ENCODE measurements at places on chromosomes 16 and 17.

DNA sequence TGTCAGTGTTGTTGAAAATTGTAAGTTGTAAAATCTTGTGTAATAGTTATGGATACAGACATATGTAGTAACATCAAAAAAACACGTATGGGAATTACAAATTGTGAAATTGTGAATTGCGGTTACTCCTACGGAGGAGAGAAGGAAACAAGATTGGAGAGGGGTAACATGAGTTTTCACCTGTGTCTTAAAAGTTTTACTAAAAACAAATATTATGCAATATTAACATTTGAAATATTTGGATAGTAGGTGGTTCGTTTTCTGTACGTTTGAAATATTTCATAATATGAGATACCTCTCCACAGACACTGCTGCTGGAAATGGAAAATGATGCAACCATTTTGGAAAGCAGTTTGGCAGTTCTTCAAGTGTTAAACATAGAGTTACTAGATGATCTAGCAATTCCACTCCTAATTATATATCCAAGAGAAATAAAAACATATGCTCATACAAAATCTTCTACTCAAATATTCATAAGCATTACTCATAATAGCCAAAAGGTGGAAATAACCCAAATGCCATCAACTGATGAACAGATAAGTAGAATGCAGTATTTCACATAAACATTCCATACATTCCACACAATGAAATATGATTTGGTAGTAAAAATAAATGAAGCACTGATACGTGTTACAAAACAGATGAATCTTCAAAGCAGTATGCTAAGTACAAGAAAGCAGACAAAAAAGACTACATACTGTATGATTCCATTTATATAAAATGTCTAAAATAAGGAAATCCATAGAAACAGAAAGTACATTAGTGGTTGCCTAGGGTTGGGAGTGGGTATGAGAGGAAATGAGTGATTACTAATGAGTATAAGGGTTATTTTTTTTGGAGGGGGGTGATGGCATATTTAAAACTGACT lies 40.7 kb upstream of the ABCA10 start:
- no peak for DNase-seq

DNA sequence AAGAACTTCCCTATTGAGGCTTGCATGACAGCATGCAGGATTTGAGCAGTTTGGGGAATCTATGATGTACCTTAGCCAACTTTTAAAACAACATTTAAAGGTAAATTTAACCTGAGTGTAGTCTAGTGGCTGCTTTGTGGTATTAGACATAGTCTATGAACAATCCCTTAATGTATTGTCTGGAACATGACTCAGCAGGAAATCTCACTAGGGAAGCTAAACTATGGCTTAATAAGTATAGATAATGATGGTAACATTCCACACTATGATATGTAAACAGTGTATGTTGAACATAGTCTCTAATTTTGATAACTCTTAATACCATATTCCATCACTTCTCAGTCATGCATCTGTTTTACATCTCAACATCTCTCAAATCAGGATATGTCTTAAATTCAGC lies 52.1 kb upstream of the SLC12A3 start:
- DNase-seq = no peak

DNA sequence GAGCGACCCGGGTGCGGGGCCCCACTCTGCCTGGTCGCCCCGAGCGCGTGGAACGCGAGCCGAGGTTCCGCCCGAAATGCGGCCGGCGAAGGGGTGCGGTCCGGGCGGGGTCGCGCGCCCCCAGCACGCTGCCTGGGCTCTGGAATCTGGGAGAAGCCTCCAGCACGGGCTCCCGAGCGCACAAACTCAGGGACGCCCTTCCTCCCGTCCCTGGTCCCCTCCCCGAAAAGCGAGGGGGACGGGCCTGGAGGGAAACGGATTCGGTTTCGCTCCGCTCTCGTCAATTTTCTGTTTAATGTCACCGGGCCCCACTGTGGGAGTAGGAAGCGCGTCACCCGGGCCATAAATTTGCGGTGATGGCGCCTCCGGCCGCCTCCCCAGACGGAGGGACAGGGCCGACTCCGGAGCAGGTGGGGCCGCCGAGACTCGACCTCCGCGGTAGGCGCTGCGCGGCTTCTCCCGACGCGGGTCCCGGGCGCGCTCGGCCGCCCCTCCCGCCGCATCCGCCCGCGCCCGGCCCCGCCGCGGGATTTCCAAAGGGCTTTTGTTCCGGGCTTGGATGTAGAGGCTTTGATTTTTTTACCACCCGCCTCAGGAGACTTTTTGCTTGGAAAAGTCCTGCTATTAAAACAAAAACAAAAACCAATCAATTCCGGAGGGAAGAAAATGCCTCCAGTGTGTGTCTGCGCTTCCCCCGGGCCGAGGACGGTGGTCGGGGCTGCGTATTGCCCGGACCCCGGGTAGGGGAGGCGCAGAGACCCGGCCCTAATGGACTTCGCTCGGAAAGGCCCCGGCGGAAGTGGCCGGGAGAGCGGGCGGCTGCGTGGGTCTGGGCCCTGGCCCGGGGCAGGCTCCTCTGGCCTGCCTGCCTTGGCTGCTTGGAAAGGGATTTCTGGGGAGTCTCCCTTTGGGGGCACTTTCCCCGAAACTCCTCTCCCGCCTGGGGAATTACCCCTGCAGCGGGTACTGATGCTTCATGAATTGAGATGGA lies 7.9 kb upstream of the BAHCC1 start:
- DNase-seq = no peak

DNA sequence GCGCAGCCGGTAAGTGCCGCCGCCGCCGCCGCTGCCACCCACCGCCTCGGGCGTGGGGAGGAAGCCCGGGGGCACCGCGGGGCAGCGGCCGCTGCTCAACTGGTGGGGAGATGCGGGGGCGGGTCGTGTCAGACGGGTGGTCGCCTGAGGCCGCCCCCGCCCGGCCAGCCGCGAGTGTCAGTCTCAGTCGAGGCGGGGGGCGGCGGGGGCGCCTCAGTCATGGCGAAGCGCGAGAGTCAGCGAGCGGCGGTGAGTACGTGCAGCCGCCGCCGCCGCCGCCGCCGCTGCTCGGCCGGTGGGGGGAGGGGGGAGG lies 76.2 kb downstream of the CHD9 start:
- DNase-seq = no peak

GRCh38 chr17:81162491-81162890 lies 2.8 kb upstream of the PVALEF start:
- DNase-seq = no peak

- no peak for DNase-seq
These were observed 32.6 kb downstream of the DCUN1D3 start for GRCh38 chr16:20867585-20867984.

DNA sequence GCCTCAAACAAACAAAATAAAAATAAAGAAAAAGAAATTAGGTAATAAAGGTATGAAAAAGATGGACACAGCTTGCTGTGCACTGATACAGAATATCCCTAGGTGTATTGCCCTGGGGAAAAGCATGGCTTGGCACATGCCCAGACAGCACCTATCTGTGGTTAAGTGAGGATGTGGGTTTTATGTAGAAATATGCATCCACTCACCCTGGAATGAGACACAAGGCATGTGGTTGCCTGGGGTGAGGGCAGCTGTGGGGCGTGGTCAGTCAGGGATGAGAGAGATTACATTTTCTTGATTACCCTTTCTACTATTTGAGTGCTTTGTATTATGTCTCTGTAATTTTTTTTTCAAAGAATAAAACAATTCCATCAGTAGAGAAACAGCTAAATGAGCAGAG lies 6.9 kb downstream of the PLLP start:
- peak; percentile 39 for DNase-seq

DNA sequence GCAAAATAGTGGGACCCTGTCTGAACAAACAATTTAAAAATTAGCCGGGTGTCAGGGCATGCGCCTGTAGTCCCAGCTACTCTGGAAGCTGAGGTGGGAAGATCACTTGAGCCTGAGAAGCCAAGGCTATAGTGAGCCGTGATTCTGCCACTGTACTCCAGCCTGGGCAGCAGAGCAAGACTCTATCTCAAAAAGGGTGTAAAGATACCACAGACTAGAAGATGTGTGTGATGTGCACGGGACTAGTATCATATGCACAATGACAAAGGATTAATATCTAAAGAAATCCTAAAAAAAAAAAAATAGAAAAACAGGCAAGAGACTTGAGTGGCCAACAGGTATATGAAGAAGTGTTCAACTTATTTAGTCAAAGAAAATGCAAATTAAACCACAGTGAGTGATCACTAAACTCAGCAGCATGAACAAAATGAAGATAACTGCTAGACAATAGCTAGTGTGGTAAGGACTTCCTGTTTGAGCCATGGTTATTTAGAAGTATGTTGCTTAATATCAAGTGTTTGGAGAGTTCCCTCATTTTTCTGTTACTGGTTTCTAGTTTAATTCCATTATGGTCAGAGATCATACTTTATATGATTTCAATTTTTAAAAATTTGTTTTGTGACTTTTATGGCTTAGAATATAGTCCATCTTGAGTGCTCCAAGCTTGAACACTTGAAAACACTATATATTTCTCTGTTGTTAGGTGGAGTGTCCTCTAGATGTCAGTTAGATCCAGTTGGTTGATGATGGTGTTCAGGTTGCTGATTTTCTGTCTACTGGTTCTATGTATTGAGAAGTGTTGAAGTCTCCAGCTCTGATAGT lies 14.7 kb upstream of the SLX4 start:
- DNase-seq = no peak

DNA sequence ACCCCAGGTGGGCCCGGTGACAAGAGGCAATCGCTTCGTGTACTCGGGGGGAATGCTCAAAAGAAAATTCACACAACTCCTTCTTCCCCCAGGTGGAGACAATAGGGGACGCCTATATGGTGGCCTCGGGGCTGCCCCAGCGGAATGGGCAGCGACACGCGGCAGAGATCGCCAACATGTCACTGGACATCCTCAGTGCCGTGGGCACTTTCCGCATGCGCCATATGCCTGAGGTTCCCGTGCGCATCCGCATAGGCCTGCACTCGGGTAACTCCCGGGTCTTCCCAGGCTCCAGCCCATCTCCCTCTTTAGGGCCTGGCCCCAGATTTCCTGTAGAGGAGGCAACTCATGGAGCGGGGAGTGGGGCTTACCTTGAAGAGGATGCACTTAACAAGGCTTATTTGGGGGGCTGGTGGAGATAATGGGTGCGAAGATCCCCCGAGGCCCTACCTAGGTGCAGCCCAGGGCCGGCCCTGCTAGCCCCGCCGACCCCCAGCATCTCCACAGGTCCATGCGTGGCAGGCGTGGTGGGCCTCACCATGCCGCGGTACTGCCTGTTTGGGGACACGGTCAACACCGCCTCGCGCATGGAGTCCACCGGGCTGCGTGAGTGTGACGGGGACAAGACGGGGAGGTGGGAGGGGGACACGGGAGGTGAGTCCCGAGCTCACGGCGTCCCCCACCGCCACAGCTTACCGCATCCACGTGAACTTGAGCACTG lies 13.0 kb downstream of the GUCY2D start:
- no peak for DNase-seq

- DNase-seq = no peak
These were observed 1.1 kb downstream of the SLFN13 start for GRCh38 chr17:35447499-35447898.

DNA sequence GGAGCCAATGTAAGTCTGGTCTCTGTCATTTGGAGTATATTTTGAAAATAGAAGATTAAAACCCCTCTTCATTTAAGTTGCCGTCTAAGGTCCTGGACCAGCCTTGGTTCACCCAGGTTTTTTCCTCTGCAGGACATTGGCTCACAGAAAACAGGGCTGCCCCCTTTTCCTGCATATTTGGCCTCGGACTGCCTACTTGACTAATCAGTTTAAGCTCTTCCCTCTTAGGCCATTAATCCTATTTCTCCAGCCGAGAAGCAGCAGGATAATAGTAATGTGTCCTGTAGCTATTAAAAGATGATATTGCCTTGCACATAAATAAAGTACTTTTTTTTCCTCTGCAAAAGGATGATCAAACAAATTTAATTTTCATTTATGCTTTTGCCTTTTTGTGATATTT lies 52.1 kb downstream of the PRKCA start:
- DNase-seq = no peak

GRCh38 chr16:57478396-57479204 lies 7.7 kb downstream of the DOK4 start:
- DNase-seq = no peak

GRCh38 chr16:79265196-79265595 lies 335.3 kb downstream of the MAF start:
- DNase-seq = no peak

GRCh38 chr16:87587636-87588035 lies 14.7 kb upstream of the JPH3 start:
- DNase-seq = no peak

DNA sequence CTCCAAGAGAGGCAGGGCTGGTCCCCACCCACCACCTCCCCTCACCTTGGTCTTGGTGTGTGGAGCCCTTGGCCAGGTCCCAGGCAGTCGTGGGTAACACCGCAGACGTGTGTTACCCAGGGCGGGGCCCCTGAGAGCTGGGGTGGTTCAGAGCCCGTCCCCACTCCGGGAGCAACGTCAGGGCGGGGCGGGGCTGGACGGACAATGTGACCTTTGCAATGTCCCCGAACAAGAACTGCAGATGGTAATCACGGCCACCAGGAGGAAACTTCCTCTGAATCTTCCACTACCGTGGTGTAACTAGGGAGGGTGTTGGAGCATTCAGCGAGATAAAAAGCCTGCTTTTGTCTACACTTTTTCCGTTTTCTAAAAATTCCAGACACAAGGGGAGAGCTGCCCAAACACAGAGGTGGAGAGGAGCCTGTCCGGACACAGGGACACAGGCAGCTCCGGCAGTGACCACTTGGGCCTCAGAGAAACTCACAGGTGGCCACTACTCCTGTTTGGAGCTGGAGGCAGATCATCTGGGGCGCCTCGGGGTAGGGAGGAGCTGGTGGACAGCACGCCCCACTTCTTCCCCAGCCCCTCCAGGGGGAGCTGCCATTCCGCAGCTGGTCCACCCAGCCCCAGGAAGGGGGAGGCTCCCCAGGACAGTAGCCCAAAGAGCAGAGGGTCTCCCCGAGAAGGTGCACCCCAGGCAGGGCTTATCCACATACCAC lies 14.2 kb upstream of the SLC38A10 start:
- no peak for DNase-seq

GRCh38 chr16:87823181-87823929 lies 46.0 kb downstream of the SLC7A5 start:
- no peak for DNase-seq

- no peak for DNase-seq
These were observed 96.8 kb upstream of the CLEC3A start for GRCh38 chr16:77925531-77925930.

GRCh38 chr17:16820979-16821543 lies 131.0 kb downstream of the CCDC144A start:
- no peak for DNase-seq

Measured in activated T-helper 1 cell treated with anti-CD3 and anti-CD28 coated beads, Interleukin-2, amount 50 U/mL, for 16 hours (primary cell).